ENCODE measurements at places on chromosomes 7 and 10.

GRCh38 chr10:123972481-123973401, 81.1 kb upstream of the CPXM2 start:
- DNase-seq = no peak

DNA sequence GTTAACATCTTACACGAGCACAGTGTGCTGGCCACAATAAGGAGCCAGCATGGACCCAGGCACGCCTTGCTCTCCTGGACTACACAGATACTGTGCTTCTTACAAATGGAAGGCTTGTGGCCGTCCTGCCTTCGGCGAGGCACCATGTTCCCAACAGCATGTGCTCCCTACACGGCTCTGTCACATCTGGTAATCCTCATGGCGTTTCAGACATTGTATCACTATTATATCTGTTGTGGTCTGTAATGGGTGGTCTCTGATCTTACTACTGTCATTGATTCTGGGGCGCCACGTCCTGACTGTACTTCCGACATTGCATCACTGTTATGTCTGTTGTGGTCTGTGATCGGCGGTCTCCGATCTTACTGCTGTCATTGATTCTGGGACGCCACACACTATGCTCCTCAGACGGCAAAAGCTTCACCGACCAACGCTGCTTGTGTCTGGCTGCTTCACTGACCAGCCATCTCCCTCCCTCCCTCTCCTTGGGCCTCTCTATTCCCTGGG, 195.4 kb downstream of the MAD1L1 start:
- DNase-seq = no peak

GRCh38 chr7:148712678-148713329, 14.1 kb downstream of the CUL1 start:
- DNase-seq = no peak

DNA sequence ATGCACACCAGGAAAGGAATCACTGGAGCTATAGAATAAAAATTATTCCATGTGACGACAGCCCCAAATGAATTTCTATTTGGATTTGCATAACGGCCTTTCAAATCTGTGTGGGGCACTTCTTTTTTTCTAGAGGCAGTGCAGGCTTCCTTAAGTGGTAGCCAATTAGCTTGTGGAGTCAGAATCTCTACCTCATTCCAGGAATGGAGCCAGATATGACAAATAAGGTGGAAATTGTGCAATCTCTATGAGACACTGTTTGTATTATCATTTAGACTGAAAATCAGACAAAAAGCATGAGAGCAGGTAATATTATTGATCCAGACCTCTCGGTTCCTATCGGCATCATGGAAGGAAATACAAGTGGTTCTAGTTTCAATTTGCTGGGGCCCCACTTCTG, 78.7 kb downstream of the BEND7 start:
- no peak for DNase-seq

DNA sequence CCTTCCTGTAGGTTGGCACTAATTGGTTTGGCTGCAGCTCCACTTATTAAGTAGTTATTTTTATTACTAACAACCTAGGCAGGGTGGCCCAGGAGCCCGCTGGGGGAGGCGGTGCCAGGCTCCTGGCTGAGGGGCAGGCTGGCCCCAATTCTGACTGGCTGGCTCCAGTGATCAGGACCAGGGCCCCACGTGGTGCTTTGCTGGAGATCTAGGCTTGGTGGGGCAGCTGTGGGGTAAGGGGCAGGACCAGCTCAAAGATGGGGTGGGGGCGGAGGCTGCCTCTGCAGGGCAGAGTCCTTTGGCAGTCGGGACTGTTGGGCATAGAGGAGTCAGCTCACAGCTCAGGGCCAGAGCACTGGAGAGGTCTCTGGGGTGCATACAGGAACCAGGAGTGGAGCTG, 2.4 kb downstream of the ASL start:
- DNase-seq = no peak

DNA sequence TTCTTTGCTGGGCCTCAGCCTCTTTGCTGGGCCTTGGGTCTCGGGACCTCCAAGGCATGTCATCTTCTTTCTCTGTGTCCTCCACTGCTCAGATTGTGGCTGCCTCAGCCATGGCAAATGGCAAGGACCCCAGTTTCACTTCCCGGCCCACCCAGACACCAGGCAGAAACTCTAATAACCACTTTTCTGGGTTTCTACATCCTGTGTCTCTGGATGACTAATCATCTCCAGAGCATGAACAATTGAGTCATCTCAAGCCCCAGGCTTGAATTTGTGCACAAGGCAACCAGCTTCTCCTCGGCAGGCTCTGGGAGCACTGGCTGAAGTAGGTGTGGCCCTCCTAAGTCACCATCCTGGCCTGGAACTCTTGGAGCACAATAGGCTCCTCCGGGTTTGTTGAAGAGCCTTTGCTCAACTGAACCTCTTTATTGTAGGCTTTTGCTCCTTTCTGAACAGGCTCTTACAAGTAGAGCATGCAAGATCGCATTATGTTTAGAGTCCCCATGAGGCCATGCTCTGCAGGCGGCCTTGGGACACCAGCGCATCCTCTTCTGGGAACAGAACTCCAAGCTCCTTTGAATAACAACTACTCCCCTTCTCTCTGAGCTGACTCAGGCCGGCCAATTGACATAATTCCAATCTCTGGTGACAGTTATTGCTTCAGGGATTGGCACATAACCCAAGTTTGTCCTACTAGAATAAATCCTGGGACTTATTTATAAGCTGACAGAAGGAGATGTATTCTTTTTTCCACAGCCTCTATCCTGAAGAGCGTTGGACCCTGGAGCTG, 218.1 kb downstream of the WDR11 start:
- no peak for DNase-seq

DNA sequence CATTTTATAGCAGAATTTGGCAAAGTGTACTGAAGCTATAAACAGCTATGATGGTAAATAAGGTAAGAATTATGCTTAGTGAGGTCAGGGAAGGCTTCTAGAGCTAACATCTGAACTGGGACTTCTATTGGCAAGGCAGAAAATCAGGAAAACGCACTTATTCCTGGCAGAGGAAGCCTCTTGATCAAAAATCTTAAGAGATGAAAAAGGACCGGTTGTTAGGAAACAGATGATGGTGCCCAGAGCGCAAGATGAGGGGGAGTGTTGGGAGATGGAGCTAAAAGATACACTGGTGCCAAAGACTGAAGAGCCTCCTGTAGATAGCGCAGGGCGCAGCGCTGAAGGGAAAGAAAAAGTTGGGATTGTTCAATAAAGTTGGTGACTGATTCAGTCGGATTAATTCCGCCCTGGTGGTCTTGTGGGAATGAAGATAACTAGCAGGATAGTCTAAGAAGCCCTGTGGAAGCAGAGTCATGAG, 550 bp upstream of the CALU start:
- DNase-seq = no peak

GRCh38 chr7:42677751-42678699, 233.8 kb downstream of the C7orf25 start:
- no peak for DNase-seq

- no peak for DNase-seq
Measured at GRCh38 chr7:43585562-43585961, 2.7 kb downstream of the STK17A start.
